ENCODE measurements at places on chromosomes 5 and 9. TPM values are rescaled to one million over a fixed set of nuclear protein-coding genes. Genes with fewer than 3 reads are reported as not detected.

The DMRT2 gene
- not detected for total RNA-seq

The TSLP gene
- not detected for total RNA-seq

The FIBCD1 gene
- total RNA-seq: not detected

The SPACA9 gene
- total RNA-seq: 1.4 TPM

The PCDHB7 gene
- total RNA-seq: 0.05 TPM

The ELOVL7 gene
- 2.5 TPM for total RNA-seq

The WHRN gene
- 0.79 TPM for total RNA-seq

Data from mammary microvascular endothelial cell (primary cell).